ENCODE measurements at places on chromosomes 5 and 9.

DNA sequence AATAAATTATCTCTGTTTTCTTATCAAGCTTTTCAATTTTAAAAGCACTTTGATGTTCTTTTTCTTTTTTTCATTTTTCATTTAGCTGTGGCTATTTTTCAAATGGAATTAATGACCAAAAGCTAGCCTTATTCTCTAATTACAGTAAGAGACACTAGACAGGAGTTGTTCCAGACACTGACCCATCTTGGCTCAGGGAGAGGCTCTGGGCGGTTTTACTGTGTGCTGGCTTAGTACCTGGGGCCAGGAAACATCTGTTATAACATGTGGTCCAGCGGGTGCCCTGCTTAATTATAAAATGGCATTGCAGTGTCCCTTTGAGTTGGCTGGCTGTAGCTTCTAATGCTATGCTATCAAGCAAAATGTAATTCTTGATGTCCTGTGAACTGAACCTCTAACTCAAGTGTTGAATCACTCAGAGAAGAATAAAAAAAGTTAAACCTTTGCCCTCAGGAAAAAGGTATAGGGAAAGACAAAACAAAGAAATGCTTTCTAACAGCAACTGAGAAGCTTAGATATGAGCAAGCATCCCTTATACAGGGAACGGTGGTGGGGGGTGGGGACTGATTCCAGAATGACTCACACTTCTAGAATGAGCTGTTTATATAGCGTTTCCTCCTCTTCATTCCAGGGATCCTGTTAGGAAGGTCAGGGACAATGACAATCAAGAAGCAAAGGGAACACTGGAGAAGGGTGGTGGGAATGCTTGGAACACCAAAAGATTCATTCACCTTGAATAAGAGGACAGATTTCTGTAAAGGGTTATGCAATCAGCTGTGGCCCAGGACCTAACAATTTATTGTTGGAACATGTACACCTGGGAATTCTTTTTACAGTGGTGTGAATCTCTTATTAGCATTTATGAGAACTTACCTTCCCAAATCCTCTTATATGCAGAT is 58.7 kb upstream of the NFIB start:
- no peak for DNase-seq

- no peak for DNase-seq
Observed at GRCh38 chr5:38790891-38791290, 54.9 kb upstream of the OSMR start.

- DNase-seq, result no peak
Observed at GRCh38 chr9:80134487-80134886, 562.7 kb downstream of the TLE4 start.

- no peak for DNase-seq
Observed at GRCh38 chr5:53100606-53101005, 9.0 kb downstream of the MOCS2 start.

DNA sequence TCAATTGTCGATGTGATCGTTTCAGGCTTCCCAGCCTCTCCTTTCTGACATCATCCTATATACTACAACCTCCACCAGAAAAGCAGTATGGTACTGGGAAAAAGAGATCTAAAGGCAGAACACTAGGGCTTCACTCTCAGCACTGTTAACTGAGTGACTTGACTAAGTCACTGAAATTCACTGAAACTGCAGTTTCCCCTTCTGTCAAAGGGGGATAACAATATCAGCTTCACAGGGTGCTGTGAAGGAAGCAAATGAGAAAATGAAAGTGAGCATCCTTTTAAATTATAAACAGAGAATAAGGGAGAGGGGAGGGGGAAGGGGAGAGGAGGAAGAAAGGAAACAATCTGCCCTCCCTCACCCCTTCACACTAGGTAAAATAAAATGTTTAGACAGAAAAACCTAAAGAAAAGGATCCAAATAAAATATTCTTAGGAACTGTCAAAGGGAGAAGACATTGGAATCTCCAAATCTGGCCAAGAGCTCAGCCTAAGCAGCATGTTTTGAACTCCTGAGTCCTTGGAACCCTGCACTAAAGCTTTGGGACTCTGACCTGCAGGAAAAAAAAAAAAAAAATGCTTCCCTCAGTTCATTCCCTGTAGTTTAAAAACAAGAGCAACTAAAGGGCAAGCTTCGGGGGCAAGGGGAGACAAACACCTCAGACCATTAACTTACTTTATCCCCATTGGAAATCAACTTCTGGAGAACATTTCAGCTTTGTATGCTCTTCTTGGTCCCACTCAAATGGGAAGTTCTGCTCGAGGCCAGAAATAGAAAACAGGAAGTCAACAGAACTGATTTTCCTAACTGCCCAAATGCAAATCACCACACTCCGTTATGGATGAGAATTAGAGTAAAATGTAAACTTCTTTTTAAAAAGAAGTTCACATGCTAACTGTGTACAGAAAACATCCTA is 178.3 kb downstream of the DEPDC1B start:
- DNase-seq, result no peak

DNA sequence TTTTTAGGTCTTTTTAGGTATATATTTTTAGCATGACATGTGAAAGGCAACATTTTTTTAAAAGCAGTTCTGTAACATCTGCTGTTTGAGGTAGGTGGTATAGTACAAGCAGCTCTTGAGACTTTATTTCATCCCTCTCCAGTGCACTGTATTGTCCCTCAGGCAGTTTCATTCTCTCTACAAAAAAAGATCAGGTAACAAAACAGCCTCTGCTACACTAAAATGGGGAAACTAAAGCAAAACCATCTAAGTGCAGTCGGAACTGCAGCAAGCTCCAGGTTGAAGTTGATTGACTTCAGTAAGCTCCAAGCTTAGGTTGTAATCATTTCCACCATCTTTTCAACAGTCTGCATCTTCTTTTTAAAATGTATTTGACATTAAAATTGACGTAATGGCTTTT is 195.6 kb downstream of the DEPDC1B start:
- no peak for DNase-seq

- no peak for DNase-seq
Observed at GRCh38 chr9:110257956-110258355, 1.6 kb upstream of the TXN start.

GRCh38 chr5:173355561-173355960 is 27.3 kb upstream of the STC2 start:
- DNase-seq, result no peak

- no peak for DNase-seq
Observed at GRCh38 chr5:84688566-84688965, 303.9 kb upstream of the EDIL3 start.

GRCh38 chr9:14650596-14650995 is 42.6 kb downstream of the ZDHHC21 start:
- no peak for DNase-seq

DNA sequence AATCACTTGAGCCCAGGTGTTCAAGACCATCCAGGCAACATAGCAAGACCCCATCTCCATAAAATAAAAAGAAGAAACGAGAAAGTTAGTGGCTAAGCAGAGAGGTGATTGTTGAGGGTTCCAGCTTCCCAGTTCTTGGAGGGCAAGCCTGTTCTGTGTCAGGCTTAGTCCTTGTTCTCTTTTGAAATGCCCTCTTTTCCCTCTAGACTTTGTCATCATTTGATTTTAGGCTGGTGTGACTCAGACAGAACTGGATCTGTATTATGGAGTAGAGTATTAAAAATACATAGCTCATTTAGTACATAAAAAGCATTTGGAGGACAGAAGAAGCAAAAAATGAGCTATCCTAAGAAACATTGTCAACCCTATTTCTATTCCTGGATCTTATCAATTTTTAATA is 159.4 kb downstream of the CD180 start:
- no peak for DNase-seq

DNA sequence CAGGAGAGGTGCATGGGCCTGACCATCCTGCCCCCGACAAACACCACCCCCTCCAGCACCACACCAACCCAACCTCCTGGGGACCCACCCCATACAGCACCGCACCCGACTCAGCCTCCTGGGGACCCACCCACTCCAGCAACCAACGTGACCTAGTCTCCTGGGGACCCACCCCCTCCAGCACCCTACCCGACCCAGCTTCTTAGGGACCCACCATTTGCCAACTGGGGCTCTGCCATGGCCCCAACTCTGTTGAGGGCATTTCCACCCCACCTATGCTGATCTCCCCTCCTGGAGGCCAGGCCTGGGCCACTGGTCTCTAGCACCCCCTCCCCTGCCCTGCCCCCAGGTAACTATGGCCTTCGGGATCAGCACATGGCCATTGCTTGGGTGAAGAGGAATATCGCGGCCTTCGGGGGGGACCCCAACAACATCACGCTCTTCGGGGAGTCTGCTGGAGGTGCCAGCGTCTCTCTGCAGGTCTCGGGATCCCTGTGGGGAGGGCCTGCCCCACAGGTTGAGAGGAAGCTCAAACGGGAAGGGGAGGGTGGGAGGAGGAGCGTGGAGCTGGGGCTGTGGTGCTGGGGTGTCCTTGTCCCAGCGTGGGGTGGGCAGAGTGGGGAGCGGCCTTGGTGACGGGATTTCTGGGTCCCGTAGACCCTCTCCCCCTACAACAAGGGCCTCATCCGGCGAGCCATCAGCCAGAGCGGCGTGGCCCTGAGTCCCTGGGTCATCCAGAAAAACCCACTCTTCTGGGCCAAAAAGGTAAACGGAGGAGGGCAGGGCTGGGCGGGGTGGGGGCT is 4.6 kb downstream of the CEL start:
- DNase-seq, result no peak

DNA sequence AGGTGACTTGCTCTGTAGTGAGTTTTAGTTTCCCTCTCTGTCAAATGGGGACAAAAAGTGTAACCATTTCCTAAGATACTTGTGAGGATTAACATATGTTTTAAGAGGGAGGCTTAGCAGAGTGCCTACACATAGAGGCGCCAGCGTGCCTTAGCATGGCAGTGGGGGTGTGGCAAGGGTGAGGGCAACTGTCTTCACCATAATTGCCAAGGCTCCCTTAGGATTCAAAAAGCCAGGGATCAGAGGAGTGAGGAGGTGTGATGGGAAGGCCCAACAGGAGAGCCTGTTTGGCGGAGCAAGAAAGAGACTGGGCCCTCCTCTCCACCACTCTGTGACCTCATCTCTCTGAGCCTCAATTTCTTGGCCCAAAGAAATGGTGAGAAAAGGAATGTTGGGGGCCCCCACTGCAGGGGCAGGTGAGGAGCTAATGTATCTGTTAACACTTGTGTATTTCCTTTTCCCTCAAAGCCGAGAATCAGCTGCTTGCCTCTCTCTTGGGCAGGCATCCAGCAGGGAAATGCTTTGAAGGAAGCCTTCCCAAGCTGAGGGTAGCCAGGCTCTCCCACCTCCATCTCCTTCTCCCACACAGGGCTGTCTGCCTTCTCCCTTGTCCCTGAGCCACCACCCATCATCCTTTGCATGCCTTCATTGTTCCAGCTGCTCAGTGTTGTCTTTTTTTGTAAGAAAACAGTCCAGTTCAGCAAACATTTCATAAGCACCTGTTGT is 76.0 kb downstream of the DAB2IP start:
- DNase-seq, result no peak

GRCh38 chr9:27384262-27385014 is 87.5 kb upstream of the EQTN start:
- no peak for DNase-seq

GRCh38 chr9:4979239-4979638 is 5.8 kb upstream of the JAK2 start:
- DNase-seq, result no peak

GRCh38 chr9:22147813-22148527 is 138.9 kb upstream of the CDKN2B start:
- DNase-seq, result peak; percentile 42

GRCh38 chr9:107472581-107473340 is 16.8 kb downstream of the KLF4 start:
- DNase-seq, result no peak

All from activated CD8-positive, alpha-beta memory T cell treated with anti-CD3 and anti-CD28 coated beads, Interleukin-2, amount 10 ng/mL, durations not matched to agents 7 days and 5 days (primary cell).